ENCODE measurements at places on chromosomes 11 and 22.

DNA sequence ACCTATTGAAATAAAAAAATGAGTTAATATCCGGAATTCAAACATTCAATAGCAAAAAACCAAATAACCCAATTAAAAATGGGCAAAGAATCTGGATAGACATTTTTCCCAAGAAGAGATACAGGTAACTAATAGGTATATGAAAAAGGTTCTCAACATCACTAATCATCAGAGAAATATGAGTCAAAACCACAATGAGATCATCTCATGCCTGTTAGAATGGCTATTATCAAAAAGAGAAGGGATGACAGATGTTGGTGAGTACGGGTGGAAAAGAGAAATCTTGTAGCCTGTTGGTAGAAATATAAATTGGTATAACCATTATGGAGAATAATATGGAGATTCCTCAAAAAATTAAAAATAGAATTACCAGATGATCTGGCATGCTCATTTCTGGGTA lies 26.9 kb upstream of the OR6M1 start:
- no peak for DNase-seq

GRCh38 chr22:27875951-27876350 lies 43.1 kb downstream of the PITPNB start:
- no peak for DNase-seq

GRCh38 chr11:80980227-80980626 lies 1539.4 kb upstream of the TENM4 start:
- no peak for DNase-seq

GRCh38 chr11:85723088-85723487 lies 37.1 kb upstream of the CCDC89 start:
- DNase-seq: no peak

- no peak for DNase-seq
Measured at GRCh38 chr11:127275774-127276173, 275.2 kb upstream of the KIRREL3 start.

- no peak for DNase-seq
Measured at GRCh38 chr11:19075636-19076035, 15.1 kb upstream of the MRGPRX2 start.

DNA sequence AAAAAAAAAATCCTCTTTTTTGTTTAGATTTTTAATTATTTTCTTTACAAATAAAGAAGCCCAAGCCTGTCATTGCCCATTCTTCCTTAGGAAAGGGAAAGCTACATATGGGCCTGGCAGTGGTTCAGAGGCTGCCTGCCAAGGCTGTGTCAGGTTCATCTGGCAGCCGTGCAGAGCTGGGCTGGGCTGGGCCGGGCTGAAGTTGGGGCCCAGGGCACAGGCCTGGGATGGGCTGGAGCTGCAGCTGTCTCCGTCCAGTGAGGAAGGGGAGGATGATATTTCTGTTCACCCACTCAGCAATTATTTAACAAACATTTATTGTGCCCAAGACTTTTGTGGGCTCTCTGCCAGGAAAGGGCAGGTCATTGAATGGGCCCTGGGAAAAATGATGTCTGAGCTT lies 4.6 kb downstream of the PRR5L start:
- DNase-seq: no peak

GRCh38 chr11:72925656-72926055 lies 111.4 kb downstream of the ATG16L2 start:
- no peak for DNase-seq

DNA sequence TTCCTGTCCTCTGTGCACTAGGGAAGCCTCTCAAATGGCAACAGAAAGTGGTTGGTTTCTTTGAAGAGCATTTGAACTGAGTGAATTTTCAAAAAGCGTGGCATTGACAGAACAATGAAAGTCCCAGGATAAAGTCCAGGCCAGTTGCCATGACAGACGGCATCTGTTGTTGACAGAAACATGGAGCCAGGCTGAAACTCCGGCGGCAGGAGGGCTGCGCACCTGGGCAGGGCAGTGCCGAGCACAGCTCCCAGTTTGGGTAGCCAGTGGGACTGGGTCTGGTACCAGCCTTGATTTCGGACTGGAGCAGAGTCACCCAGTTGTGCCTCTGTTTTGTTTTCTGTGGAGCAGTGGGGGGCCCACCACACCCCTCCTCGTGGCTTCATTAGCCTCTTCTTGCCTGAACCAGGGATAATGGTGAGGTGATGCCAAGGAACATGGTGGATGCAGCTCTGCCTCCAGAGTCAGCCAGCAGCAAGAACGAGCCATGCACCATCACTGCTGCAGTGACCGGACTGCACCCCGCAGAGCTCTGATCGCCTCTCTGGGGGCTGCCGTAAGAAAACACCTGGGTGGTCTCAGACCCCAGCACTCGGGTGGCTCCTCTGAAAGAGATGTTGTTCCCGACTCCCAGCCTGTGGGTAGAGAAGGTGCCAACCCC lies 9.8 kb upstream of the SEPTIN5 start:
- DNase-seq: no peak

GRCh38 chr22:44012162-44012561 lies 11.9 kb upstream of the PARVB start:
- no peak for DNase-seq

DNA sequence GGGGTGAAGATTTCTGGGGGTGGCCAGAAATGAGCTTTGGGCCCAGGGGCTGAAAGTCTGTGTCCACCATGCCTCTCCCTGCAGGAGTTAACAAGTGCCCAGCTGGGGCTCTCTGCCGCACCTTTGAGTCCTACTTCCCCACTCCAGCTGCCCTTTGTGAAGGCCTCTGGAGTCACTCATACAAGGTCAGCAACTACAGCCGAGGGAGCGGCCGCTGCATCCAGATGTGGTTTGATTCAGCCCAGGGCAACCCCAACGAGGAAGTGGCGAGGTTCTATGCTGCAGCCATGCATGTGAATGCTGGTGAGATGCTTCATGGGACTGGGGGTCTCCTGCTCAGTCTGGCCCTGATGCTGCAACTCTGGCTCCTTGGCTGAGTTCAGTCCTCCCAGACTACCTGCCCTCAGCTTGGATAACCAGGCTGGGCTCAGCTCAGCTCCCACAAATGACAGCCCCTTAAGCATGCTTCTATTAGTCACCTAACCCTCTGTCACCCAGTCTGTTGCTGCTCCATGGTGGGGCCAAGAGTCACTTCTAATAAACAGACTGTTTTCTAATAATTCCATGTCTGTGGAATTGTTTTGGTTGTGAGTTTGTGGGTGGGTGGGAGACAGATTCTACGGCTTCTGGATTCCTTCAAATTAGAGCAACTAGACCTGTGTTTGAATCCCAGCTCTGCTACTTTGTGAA lies 3.0 kb upstream of the INPPL1 start:
- no peak for DNase-seq

DNA sequence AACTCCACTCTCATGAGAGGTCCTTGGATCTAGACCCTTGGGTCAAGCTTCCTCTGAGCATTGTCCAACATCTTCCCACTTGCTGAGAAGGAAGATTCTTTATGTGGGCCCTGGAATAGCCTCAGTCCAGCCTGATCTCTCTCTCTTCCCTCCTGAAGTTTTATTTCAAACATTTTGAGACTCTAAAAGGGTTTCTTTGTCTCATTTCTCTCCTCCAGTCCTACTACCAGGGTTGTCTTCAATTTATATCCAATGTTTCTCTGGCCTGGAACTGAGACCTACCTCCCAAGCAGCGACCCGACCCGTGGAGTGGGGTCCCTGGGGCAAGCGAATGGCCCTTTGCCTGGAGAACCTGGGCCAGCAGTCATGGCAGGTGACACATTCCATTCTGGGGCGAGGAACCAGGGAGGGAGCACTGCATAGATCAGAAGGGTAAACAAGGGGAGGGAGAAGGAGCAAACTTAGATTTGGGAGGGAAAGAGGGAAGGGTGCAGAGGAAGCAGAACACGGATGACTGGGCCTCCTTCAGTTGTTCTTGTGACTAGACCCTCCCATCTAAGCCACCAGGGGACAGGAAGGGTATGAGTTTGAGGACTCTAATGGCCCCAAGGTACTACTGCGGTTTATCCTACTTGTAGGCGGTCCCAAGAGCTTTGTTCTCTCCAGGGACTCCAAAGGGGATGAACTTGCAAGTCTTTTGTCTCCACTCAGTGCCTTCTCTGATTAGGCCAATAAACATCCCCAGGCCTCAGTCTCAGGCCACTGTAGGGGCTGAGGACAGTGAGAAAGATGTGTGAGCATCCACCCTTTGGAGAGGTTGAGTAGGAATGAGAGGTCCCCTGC lies 14.2 kb upstream of the PRAME start:
- no peak for DNase-seq
